GM23338 (cell line): ENCODE measurements at places on chromosomes 7 and 10.

GRCh38 chr10:94362360-94363250 lies at the start of gene NOC3L:
Gene NOC3L (minus strand): TSS chr10:94362939. CDS start chr10:94362838, 101 bp downstream.
- DNase-seq, result peak; percentile 99

DNA sequence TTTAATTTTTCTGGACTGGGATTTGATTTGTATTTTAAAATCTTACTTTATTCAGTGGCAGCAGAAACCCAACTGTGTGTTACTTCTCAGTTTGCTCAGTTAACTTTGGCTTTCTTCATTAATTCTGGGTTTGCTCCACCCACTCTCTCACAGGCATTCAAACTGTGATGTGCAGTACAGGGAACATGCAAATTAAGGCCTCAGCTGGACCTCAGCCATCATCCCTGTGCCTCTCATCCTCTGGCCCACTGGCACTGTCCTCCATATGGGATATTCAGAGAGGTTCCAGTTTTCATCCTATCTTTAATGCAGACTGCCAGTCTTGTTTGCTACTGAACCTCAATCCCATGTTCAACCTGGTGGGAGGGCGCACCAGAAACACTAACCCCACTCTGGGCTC lies 743.4 kb upstream of the IGFBP3 start:
- no peak for DNase-seq

DNA sequence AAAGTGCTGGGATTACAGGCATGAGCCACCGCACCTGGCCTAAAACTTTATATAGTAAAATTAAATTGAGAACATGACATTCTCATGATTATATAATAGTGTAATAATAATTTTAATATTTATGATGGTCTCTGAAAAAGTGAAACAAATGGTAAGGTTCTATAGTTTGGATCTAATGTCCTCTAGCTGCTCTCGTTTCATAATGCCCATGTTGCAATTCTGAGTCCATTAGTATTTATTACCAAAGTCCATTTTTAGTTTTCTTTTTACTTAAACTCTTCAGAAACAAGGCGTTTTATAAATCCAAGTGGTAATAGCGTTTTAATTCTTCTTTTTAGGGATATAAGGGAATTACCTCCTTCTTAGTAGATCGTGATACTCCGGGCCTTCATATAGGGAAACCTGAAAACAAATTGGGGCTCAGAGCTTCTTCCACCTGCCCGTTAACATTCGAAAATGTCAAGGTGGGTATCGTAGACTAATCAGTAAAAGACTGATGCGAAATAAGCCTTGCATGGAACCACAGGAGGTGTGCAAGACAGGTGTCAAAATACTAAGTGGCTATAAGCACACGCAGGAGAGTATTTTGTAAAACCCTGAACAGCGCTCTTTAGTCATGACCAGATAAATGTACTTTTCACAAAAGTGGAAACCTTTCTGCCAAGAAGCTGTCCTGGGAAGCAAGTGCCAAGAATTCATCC lies 34.1 kb downstream of the ACADSB start:
- DNase-seq, result no peak

- DNase-seq, result no peak
These were observed 57.3 kb downstream of the NRP1 start for GRCh38 chr10:33277135-33277536.

DNA sequence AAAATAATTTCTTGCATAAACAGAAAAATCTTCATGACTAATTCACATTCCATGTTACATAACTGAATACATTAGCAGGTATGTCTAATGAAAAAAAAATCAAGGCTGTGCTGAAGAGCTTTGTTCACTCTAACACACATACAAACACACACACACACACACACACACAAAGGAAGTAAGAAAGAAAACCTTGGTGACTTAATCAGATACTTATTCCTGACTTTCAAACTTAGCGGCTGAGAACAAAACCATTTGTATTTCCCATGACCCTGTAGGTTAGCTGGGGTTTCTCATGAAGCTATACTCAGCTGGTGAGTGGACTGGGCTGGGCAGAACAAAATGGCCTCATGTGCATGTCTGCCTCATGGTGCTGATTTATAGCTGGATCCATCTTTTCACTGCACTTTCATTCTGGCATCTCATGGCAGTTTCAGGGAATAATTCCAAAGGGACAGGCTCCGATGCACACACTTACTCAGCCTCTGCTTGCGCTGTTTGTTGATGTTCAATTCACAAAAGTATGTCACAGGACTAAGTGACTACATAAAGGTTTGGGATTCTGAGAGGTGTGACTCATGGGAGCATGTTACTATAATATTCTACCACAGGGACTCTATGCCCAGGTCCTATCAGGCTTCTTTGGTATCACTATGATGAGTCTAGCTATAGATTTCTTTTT lies 161.2 kb downstream of the PCLO start:
- no peak for DNase-seq

- DNase-seq, result no peak
These were observed 114.2 kb upstream of the ADAM12 start for GRCh38 chr10:126502441-126502840.

GRCh38 chr10:408236-408635 lies 273.0 kb downstream of the ZMYND11 start:
- no peak for DNase-seq

DNA sequence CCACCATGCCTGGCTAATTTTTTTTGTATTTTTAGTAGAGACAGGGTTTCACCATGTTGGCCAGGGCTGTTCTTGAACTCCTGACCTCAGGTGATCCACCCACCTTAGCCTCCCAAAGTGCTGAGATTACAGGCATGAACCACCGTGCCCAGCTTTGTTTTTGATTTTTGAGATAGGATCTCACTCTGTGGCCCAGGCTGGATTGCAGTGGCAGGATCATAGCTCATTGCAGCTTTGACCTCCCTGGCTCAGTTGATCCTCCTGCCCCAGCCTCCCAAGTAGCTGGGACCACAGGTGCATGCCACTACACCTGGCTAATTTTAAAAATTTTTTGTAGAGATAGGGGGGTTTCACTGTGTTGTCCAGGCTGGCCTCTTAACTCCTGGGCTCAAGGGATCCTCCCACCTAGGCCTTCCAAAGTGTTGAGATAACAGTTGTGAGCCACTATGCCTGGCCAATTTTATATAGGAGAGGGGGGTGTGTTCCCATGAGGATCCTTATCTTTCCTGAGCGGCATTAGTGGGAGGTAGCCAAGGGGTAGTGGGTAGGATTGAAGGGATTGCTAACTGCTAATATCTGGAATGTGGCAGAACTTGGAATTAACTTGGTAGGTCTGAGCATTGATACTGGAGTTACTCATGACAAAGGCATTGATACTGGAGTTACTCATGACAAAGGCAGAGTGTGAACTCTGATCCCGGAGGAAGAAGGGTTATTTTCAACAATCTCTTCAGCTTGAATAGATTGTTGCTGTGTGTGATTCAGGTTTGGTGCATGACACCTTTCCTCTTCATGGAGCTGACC lies 1.0 kb upstream of the NOLC1 start:
- no peak for DNase-seq

DNA sequence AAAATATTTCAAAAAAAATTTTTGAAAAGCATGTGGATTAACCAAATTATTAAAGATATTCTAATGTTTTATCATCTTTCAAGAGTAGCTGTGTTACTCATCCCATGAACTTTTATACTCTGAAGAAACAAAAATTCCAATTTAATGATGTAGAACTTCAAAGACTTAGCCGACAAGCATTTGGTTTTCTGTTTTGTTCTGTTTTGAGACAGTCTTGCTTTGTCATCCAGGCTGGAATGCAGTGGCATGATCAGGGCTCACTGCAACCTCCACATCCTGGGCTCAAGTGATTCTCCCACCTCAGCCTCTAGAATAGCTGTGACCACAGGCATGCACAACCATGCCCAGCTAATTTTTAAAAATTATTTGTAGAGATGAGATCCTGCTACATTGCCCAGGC lies 17.8 kb upstream of the LCOR start:
- no peak for DNase-seq

DNA sequence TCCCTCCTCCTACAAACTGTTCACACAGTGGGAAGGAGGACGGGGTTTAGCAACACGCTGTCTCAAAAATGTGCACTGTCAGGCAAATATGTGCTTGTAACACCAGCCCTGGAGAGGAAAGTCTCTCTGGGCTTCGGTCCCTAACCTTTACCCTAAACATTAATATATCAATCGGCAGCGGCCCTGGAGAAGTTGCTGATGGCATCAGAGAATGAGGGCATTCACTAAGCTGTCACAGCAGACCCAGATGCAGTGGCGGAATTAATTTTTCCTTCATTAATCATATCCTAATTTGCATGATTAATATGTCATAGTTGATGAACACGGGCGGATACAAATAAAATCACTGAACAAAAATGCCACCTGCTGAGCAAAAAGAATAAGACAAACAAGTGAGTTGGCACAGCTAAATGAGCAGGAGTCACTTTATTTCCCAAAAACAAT lies 45.2 kb upstream of the INSIG1 start:
- no peak for DNase-seq

DNA sequence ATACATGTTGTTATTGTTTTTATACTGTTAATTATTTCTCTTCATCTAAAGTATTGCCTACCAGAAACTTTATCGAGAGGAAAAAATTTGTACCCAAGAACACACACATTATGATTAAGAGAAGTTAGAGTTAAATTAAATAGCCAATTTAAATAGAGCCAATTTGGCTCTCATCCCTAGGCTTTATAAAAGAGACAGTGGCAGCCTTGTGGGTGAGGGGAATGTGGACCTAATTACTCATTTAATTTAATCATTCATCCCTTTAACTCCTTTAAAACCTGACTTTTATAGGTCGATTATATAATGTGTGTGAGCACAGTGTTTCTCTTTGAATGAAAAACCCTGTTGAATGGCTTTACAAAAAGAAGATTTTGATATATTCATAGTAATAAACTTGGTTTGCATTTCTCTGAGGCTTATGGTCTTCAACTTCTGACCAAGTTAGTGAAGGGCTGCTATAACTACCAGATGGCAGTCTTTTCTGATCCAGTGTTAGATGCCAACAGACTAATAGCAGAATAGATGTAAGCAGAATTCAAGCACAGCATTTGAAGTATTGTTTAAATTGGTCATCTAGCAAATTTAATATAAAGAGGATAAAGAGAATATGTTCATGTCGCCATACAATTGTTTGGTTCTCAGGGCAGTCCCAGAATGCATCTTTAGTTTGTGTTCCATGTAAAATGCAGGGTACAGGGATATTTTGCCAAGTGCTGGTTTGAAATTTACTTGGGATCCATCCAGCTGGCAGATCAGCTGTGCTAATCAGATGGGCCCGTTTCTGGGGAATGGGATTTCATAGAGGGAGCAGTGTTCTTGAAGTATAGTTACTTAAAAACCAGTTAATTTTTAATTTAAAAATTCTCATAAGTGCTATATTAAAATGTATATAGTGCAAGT lies 25.3 kb downstream of the ADD3 start:
- no peak for DNase-seq

GRCh38 chr10:111821871-111822270 lies 361.7 kb downstream of the GPAM start:
- DNase-seq, result no peak

DNA sequence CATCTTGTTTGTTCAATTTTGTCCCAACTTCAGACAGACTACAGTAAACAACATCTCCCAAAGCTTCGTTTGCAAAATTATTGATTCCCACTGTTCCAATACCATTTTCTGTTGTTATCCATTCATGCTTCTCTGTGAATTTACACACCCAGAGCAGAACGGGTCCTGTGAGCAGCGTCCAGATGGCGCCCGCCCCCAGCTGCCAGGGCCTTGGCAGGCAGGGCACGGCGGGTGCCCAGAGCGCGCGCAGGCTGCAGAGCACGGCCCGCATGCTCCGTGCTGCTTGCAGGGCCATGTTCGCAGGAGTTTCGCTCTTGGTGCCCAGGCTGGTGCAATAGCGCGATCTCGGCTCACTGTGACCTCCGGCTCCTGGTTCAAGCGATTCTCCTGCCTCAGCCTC lies 32.5 kb upstream of the SEPTIN7 start:
- no peak for DNase-seq

DNA sequence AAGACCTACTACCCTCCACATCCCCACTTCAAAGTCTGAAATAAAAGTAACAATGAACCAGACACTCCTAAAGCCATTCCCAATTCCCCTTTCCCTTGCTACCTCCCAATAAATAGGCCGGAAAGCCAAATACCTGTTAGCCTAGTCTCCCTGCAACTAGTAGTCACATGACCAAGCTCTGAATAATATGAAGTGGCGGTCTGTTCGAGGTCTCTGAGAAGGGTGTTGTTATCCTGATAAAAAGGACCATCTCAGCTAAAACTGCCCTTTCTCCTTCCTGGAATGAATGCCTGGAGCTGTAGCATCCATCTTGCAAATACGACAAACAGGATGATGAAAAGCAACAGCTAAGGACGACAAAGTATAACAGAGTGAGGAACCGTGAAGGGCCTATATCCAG lies 6.0 kb downstream of the KIF5B start:
- DNase-seq, result peak; percentile 50

DNA sequence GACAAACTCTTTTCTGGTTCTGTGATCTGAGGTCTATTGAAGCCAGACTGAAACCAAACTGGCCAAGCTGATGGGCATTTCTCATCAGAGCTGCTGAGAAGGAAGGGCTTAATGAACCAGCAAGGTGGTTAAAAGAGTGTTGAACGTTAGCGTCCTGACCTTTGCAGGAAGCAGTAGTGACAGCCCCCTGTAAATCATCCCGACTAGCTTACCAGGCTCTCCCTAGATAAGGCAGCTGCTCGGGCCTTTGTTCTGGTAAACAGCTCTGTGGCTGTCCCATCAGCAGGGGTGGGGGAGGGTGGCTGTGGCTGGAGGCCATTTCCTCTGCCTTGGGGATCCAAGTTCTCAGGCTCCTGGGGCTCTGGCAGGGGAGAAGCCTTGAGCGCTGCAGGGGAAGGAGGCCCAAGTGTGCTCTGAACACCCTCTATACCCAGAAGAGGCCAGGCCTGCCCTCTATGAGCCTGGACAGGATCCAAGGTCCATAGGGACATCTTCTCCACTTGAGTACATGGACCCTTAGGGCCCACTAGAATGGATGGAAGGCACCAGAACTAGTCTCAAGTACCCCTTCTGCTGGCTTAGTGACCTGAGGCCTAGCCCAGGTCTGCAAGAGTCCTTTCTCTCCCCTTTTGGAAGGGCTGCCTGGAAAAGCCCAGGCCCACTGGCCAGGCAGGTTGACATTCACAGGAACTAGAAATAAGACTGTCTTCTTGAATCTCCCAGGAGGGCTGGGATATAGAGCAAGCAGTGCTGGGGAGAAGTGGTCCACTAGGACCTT lies 134.6 kb downstream of the ARHGAP22 start:
- DNase-seq, result peak; percentile 30

DNA sequence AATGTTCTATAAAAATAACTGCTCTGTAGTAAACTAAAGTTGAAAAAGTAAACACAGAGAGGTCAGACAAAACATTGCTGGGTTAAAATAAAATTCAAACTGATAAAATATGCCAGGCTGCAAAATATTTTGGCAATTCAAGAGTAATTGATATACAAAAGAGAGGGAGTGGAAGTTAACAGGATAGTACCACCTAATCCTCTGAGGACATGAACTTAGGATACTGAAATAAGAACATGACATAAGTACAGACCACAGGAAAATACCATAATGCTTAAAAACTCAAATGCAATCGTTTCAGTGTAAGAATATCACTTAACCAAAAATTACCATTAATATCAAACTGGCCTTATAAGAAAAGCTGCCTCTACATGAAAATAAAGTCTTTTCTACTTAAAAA lies 37.6 kb upstream of the GPR22 start:
- no peak for DNase-seq
